ENCODE measurements at places on chromosomes 16 and 17.

GRCh38 chr16:83899272-83899897, 470 bp downstream of the MLYCD start:
- DNase-seq = no peak

DNA sequence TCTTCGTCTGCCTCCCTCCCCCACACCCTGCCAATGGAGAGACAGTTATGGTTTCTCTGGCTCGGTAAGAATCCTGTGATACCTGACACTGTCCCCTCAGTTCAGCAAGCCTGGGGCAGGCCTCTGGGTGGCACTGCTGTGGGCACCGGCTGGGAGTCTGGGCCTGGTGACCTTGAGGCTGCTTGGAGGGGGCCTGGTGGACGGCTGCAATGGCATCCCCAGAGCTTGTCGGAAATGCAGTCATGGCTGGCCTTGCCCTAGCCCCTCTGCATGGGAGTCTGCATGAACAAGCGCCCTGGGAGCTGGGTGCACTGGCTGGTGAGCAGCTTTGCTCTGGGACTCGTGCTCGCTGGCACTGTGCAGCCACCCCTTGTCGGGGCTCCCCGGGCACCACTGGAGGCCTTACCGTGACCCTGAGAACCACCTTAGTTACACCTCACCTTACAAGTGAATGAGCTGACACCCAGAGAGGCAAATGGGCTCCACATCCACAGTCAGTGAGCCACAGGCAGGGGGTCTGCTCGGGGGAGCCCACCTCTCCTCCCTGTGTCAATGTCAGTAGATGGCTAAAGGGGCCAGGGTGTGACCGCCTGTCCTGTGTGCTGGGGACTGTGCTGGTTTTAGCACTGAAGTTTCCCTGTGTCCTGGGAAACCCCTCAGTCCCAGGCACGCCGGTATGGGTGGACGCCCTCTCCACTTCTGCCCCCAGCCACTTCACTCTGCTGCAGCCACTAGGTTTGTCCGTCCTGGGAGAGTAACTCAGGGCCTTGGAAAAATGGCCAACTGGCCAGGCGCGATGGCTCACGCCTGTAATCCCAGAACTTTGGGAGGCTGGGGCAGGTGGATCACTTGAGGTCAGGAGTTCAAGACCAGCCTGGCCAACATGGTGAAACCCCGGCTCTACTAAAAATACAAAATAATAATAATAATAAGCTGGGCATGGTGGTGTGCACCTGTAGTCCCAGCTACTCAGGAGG, 1.4 kb downstream of the LGALS3BP start:
- DNase-seq = no peak

DNA sequence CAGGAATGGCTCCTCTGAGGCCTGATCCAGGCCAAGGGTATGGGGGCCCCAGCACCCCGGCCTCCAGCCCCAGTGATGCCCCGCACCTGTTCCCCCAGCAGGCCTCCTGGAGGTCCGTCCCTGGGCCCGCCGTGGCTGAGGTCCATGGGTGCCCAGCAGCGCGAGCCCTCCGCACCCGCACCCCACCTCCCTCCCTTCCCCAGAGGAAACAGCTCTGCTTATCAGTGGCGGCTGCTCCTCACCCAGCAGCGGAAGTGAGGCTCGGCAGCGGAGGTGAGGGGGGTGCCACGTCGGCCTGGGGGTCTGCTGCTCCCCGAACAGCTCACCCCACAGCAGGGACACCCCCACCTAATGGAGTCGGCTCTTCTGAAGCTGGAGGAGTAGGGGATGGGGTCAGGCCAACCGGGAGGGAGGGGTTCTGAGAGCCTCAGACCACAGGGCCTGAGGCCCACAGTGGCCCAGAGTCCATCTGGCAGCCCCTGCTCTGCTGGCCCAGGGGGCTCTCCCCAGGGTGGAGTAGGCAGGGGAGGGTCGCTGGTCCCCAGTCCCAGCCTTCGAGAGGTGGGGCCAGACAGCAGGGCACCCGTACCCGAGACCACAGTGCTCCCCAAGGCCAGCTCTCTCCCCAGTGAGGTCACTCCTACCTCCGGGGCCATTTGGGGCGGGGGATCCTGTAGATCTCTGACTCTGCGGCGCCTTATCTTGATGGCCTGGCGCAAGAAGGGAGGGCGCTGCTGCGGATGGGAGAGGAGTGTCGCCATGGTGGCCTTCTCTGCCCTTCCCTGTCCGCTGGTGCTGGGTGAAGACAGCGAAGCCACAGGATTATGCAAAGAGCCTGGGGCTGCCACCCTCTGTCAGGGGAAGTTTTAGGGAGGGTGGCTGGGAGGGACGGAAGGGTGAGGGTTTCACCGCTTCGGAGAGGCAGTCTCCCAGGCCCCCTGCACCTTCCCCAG, at the start of gene UNC13D:
Gene UNC13D (minus strand): TSS at position 828 of the 953 bp plus-strand sequence. CDS start 67 bp downstream, at position 761.
- DNase-seq = no peak

DNA sequence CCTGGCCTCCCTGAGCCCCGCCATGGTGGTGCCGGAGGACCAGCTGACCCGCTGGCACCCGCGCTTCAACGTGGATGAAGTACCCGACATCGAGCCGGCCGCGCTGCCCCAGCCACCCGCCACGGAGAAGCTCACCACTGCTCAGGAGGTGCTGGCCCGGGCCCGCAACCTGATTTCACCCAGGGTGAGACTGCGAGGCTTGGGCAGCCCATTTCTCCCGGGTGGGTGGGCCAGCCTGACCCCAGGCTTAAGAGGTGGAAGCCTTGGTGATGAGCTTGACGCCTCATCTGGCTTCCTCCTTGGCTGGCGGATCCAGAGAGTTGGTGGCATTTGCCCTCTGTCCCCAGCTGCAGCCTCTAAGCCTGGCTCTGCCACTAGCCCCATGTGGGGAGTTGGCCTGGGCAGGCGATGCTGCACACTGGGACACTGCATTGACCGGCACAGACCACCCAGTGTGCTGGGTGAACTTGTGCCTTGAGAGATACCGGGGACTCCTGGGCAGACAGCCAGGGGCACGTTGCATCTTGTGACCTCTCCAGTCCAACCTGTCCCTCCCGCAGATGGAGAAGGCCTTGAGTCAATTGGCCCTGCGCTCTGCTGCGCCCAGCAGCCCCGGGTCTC, 3.0 kb downstream of the CDT1 start:
- DNase-seq = no peak

DNA sequence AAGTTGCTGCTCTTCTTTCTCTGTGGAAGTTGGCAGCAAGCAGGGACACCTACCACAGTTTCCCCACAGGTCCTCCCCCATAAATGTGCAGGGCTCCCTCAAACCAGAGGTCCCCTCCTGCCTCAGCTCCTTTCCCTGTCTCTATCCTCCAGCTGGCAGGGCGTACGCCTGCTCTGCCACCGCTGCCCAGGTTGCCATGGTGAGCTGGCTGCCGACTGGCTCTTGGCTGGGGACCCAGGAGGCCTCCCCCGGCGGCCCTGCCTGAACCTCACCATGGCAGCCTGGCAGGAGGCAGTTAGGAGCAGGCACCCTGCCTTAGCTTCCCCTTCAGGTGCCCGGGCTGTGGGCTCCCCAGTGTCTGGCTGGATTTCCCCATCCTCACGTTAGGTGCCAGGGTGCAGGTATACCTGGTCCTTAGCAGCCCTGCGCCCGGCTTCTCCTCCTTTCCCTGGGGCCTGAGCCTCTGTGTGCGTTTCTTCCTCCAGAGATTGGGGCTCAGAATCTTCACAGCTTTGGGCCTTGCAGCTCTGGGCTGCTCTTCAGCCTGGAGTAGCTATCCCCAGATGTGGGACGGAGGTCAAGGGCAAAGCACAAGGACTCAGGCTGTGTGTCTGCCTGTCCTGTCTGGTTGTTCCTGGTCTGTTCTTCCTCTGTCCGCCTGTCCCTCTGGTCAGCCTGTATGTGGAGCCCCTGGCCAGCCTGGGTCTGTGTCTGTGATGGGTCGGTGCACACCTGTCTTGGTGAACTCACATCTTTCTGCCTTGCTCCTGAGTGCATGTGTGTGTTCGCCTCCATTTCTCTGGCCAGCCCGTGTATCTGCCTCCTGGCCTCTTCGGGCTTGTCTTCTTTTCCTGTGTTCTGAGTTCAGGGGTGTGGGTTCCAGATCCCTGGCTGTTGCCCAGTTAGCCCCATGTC, 15.7 kb downstream of the GJD3 start:
- no peak for DNase-seq

DNA sequence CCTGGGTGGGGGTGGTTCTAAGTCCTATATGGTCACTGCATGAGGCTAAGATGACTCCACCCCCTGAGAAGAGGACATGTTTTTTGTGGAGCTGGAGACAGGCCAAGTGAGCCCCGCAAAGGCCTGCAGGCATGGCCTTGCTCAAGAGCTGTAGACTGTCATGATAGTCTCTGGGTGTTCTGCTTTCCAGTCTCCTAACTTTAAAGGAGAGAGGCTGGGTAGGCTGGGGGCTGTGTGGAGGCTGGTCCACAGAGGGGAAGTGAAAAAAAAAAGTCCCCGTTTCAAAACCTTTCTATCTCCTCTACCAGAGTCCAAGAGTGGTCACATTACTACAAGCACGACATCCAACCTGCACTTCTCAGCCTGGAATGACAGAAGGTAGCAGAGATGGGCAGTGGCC, 27.1 kb downstream of the CDRT4 start:
- no peak for DNase-seq

- DNase-seq = no peak
Measured at GRCh38 chr16:71225145-71225544, 5.4 kb downstream of the HYDIN start.

DNA sequence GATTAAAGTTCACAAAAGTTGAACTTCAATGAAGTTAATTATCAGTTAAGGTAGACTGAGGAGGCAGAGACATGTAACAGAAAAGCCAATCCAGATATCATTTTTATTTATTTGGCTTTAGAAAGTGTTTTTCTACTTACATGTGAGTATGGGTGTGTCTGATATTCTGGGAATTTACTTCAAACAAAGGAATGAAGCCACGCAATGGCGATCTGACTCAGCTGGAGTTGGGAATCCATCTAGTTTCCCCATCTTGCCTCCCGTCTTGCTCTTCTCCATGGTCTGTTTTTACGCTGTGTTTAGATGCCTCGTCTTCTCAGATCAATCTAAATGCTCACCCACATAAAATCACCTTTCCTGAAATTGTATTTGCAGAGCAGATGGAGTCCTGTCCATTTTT, 1.7 kb upstream of the KCNJ16 start:
- no peak for DNase-seq

DNA sequence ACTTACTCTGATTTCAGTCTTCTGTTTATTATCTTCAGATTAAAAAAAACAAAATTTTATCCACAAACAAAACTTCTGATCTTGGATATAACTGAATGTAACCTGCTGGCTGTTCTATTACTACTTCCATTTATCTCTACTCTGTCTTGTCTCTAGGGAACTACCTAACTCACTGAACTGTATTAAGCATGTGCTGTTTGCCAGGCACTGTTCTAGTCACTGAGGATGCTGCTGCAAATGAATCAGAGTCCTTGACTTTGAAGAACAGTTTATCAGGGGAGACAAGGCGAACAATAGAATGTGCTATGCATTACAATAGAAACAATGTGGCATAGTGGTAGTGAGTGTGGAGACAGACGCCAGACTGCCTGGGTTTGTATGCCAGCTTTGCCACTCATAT, 2.3 kb upstream of the ANKRD40 start:
- no peak for DNase-seq

All from cerebellar nuclear complex (tissue), 1 donor.